ENCODE measurements at places on chromosomes 12 and 14.

- no peak for DNase-seq
Observed at GRCh38 chr12:53252349-53252916, 15.7 kb upstream of the ESPL1 start.

DNA sequence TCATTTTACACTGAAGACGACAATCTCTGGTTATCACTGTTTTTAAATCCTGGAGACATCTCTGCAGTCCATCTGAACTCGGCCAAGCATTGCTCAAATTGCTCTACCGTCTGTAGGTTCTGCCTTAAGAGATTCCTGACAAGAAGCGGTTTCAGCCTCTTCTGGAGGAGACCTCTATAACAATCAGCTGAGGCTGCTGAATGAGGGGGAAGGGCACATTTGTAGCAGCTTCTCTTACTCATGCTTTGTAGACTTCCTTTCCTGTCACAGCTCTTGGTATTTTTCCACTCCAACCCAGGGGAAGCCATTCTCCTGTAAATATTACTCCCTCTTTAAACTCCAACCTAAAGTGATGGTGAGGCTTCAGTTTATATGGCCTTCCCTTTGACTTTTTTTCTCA lies 3.0 kb downstream of the ARG2 start:
- peak; percentile 27 for DNase-seq

DNA sequence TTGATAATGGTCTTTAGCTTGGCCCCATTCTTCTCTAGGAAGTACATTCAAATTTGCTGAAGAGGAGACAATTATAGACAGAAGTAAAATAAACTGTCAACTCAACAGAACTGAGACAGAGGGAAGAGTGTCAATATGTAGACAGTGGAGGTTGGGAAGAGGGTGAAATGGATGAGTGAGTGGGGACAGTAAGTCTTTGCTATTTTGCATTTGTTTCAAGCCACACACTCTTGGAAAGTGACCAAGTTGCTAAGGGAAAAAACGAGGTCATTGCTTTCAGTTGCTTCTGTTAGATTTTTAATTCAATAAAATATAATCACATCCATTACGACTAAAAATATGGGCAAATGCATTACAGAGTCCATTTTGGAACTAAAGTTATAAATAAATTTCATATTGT lies 47.8 kb downstream of the BTBD7 start:
- no peak for DNase-seq

- DNase-seq, result no peak
Observed at GRCh38 chr12:21239866-21240265, 94.9 kb downstream of the SLCO1A2 start.

DNA sequence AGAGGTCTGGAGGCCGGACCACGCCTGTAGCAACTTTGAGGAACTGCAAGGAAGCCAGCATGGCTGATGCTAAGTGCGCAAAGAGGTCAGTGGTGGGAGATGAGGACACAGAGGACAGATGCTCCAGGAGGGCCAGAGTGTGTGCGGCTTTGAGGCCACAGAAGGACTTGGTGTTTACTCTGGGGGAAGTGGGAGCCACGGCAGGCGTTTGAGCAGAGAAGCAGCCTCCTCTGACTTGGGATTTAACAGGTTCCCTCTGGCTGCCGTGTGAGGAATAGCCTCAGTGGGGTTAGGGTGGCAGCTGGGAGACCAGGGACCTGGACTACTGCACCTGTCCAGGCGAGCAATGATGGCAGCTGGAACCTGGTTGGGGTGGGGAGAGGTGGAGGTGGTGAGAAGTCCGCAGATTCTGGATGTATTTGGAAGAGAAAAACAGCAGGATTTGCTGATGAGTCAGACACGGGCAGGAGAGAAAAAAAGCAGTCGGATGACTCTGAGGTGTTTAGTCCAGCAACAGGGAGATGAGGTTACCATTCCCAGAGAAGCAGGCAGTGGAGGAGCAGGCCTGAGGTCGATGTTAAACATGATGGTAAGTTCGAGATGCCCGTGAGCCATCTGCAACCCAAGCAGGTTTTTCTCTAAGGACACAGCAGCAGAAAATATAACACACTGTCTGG lies 143.5 kb downstream of the SCARB1 start:
- peak; percentile 72 for DNase-seq

DNA sequence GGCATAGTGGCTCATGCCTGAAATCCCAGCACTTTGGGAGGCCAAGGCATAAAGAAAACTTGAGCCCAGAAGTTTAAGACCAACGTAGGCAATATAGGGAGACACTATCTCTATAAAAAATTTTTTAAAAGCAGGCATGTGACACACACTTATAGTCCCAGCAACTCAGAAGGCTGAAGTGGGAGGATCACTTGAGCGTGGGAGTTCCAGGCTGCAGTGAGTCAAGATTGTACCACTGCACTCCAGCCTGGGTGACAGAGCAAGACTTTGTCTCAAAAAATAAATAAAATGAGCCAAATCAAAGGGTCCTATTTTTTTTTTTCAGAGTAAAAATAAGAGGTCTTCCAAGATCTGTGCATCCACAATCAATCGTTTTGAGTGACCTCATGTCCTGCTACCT lies 237.6 kb downstream of the SLC16A7 start:
- peak; percentile 3 for DNase-seq

DNA sequence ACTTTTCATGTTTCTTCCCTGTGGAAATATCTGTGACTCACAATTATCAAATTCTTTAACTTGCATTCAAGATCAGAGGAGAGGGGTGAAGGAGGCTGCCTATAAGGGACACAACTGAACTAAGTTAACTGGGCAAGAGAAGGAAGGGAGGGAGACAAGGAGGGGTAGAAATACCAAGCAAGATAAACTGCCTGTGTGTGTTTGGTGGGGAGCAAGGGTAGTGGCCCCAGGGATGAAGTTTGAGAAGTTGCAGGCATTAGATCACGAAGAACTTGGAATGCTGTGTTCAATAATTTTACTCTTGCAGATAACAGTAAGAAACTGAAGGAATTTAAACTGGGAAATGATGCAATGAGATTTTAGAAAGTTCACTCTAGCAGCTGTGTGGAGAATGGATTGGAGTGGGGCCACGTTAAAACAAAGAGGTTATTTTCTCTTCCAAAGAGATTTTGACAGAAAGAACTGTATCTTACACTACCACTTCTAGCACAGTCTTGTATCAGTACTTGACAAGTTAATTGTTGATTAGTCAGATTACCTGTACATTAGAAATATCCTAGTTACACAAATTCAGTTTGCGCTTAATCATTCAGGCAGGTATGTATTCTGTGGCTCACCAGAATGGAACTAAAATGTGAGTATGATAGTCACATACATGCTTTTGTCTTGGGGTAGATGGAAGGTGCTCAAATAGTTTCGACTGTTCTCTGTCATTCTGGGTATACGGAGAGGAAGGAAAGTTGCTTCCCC lies 7.4 kb downstream of the PKP2 start:
- no peak for DNase-seq

GRCh38 chr12:4873947-4874346 lies 35.8 kb upstream of the KCNA1 start:
- DNase-seq, result no peak

DNA sequence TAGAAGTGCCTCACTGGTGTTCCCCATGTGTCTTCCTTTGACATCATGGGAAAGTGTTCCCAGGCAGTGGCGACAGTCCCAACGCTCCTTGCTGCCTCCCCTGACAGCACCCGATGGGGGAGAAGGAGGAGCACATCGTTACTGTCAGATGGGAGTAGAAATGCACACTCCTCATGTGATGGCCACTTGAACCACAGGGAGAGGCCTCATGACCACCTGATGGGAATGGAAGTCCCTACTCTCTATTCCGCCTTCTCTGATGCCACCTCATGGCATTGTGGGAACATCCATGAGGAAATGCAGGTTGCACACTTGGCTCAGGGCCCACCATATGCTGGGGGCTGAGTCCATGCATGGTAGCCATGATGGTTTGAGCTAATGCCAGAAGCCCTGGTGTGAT lies 14.3 kb upstream of the CORO1C start:
- DNase-seq, result no peak

Data from occipital lobe (tissue), 3 donors.